ENCODE measurements at places on chromosomes 6 and 20.

DNA sequence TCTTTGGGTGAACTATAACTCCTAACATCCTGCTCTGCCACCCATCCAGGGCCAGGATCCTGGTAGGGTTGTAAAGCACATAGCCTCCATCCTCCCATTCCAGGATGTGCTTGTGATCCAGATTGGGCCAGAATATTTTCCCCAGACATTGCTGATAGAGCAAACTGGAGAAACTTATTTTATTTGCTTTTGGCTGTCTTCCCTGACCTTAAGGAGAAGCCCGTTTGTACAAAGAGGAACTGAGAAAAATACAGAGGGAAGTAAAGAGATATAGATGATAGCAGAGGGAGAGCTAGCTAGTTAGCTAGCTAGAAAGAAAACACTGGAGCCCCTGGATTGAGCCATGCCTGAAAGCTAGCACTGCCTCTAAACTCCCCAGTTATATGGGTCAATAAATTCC, 9.0 kb upstream of the HDAC2 start:
- no peak for DNase-seq

DNA sequence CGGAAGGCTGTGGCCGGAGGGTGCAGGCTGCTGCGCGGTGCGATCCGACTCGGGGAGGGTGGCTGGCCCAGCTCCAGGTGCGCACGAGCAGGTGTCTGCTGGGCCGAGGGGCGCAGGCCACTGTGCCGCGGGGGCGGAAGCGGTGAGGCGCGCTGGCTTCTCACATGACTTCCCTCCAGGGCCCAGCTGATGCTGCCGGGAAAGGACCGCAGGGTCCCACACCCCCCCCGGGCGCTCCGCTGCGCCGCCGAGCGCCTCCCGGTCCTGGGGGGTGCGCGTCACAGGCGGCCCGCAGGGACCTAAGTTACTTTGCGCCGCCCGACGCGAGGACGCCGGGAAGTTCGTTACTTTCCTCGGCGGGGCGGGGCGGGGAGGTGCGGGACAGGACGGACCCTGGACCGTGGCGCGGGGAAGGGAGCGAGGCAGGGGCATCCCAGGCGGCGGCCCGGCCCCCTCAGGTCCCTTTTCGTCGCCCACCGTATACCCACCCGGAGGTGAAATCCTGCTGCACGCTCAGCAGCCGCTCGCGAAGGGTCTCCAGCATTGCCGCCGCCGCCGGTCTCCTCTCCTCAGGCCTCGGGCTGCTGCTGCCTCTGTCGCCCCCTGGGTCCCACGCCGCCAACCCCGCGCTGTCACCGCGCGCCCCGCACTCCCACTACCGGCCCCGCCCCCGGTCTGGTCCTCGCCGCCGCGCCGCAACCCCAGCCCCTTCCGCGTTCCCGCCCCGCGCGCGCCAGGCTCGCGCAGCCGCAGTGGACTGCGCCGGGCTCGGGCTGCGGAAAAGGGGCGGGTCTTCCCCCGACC, at the start of gene DTNBP1:
DTNBP1 (minus strand) TSS at position 703 of the 804 bp plus-strand sequence; CDS start at position 544, 159 bp downstream.
- DNase-seq: peak; percentile 67

- DNase-seq: no peak
Observed at GRCh38 chr6:134201716-134202115, 116.2 kb downstream of the SGK1 start.

- DNase-seq: peak; percentile 51
Observed at GRCh38 chr6:13194852-13195251, 133.5 kb downstream of the TBC1D7 start.

DNA sequence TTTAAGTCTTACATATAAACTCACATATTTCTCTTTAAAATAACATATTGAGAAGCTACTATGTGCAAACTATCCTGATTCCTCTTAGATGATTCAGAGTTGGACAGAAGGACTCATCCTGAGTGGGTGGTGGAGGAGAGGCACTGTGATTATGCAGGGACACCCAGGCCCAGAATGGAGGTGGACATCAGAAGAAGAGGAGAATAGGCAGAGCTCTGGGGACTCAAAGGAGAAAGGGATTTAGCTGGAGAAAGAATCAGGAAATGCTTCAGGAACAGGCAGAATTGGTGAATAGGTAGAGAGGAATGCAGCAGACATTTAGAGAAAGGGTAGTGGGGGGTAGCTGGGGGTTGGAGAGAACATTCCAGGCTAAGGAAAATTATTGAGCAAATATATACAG, 17.4 kb downstream of the RCAN2 start:
- DNase-seq: no peak

DNA sequence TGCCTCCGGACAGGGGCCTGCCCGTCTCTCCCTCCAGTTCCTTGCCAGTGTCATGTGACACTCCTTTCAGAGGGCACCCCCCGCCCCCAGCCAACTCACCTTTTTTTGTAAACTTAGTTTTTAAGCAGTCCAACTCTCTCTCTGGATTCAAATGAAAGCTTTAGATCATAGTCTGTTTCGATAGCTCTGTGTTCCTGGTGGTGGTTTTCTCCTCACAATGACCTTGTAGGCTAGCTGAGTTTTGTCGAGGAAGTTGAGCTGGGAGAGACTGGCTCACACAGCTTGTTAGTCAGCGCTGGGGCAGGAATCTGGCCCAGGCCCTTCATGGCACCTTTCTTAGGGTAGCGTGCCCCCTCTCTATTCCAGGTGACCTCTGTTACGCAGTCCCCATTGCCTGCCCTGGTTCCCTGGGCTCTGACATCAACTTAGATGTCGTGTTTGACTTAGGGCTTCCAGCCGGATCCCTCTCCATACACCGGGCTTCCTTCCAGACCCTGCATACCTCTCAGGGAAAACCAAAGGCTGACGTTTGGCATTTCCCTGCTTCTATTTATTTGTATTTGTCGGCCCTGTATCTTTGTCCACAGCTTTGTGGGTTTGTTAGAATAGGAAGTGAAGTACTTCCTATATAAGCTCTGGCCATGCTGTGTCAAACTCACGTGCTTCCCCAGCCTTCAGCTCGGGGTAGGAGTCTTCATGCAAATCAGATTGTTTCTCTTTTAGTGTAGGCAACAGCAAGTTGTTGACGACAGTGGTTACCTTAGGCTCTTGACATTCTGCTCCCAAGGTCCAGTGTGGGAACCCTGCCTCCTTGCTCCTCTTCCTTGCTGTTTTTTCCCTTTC, 12.7 kb downstream of the IGF2R start:
- DNase-seq: no peak

DNA sequence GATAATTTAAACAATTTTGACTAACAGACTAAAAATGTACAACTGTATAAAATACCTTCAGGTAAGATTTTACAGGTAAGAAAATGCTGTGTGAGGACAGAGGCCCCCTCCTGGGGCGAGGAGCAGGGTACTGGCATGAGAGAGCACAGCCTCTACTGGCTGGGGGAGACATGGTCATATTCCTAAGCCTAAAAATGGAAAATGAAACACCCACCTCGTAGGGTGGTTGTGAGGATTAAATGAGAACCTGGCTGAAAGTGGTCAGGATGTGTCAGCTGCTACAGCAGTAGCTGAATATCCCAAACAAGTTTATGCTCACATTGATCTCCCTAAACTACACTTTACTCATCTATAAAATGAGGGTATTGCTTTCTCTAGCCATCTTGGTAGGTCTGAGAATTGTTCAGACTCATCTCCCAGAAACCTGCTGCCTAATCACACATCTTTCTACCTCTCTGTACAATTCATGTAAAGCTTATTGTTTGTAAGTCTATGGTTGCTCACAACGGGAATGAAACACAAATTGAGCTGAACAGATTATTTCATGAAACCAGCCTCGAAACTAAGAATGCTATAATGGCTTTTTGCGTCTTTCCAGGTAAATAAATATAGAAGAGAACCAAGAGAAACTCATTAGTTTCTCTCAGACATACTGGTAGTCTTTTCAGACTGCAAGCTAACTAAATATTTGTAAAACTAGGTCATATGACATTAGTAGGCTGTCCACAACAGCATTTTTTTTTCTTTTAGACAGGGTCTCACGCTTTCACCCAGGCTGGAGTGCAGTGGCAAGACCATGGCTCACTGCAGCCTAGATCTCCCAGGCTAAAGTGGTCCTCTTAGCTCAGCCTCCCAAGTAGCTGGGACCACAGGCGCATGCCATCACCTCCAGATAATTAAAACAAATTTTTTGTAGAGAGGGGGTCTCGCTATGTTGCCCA, 69.6 kb downstream of the POPDC3 start:
- DNase-seq: no peak

- no peak for DNase-seq
Observed at GRCh38 chr6:27213544-27214125, 33.9 kb upstream of the PRSS16 start.

- DNase-seq: peak; percentile 8
Observed at GRCh38 chr6:119484598-119484997, 135.0 kb upstream of the MAN1A1 start.

DNA sequence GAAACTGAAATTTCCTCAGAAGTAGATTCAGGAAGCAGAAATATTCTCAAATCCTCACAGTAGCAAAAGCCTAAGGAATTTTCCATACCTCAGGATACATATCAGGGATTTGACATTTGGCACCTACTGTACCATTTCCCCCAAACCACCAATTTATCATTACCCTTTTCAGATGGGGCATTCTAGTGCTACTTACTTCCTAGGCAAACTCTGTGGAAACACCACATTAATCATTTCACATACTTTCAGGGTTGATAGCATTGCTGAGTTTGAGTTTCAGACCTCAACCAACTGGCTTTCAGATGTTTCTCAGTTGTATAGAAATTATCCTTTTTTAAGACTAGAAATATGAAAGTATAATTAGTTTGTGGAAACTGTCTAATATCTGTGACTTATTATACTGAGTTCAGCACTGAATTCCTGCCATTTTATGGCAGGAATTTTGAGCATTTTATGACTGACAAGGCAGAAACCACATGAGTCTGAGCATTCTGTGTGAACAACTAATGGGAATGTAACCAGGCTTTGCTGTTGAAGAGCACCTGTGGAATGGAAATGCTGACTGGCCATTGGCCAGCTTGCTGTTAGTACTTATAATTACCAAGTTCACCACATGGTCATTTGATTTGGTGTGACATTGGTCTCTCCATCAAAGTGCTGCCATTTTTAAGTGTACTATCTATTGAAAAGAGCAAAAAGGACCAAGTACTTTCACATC, 35.1 kb upstream of the IRAK1BP1 start:
- no peak for DNase-seq

GRCh38 chr6:75345413-75345812, 60.8 kb upstream of the TMEM30A start:
- no peak for DNase-seq

- DNase-seq: no peak
Observed at GRCh38 chr6:74065705-74066104, 369.7 kb downstream of the CD109 start.

GRCh38 chr6:108576709-108577108, 16.0 kb downstream of the FOXO3 start:
- DNase-seq: no peak

GRCh38 chr6:38567436-38567835, 72.3 kb downstream of the BTBD9 start:
- DNase-seq: peak; percentile 33

DNA sequence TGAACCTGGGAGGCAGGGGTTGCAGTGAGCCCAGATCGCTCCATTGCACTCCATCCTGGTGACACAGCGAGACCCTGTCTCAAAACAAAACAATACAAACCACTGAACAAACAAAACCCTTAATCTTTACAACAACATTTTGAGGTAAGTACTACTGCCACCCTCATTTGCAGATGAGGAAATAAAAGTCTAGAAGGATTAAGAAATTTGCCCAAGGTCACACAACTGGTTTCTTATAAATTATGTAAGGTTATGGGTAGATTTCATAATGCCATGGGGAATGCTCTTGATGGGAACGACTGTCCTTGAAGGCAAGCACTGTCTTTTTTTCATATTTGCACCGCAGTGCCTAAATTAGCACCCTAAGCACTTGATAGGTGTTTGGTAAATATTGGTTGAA, 13.8 kb upstream of the B4GALT5 start:
- DNase-seq: no peak

DNA sequence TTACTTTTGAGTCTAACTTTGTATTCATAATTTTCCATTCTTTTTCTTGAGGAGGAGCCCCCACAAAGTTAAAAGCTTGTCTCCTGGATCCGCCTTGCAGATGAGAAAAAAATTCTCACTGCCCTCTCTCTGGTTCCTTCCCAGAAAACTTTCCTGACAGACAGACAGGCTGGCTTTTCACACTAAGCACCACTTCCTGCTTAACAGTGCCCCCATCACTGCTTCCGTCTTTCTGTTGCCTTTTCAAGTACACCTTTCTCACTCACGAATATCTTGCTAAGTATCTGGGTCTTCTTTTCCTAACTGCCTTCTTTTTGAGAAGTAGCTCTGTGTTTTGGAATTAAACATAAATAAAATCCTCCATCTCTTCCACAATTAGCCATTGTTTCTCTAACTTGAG, 19.8 kb upstream of the LMBRD1 start:
- DNase-seq: no peak

GRCh38 chr6:32086661-32087573, 22.2 kb downstream of the TNXB start:
- DNase-seq: peak; percentile 73

DNA sequence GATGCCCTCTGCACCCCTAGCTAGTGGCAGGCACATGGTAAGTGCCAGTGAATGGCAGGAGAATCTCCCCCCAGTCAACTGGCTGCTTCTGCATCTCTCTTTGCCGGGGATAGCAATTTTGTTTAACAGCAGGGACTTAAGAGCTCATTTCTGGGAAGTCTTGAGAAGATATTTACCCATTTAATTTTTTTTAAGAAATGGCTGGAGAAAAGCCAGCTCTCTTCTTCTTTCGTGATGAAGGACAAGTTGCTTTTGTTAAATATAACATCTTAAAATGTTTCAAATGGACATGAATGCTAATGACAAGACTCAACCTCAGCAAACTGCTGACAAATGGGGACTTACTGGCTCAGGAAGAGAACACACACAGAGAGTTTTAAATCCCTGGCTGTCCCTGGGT, 55.0 kb upstream of the IYD start:
- no peak for DNase-seq

GRCh38 chr6:157715728-157716164, 107.3 kb upstream of the SNX9 start:
- DNase-seq: no peak

DNA sequence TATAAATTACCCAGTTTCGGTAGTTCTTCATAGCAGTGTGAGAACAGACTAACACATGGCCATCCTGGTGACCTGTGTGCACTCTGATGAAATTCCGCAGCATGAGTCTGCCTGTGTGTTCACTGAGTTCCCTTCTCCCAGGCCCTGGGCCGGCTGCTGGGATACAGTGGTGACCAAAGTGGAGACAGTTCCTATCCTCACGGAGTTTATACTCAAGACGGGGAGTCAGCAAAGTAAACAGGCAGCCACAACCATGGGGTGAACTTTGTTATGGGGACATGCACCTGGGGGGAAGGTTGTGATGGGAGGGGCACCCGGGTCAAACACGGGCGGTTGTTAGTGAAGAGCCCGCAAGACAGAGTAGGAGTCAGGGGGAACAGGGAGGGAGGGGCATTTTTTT, 202.0 kb downstream of the CDH4 start:
- DNase-seq: no peak

DNA sequence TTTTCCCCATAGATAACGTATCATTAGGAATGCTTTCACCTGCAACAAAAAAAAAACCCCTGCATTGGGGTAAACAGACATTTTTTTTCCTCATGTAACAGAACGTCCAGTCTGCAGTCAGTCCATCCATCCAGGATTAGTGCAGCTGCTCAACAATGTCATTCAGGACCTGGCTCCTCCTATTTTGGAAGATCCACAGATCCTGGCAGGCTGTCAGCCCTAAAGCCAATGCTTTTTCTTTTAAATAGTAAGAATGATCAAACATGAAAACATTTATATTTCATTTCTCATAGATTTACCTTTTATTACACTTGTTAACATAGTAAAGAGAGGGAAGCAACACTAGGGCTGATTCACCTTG, 116.5 kb upstream of the CCDC28A start:
- no peak for DNase-seq
